ENCODE measurements at places on chromosomes 16 and 17. TPM values are rescaled to one million over a fixed set of nuclear protein-coding genes. Genes with fewer than 3 reads are reported as not detected.

The NPTX1 gene
- 0.84 TPM for total RNA-seq

The INCA1 gene
- total RNA-seq = 3.2 TPM

The TBC1D26 gene
- total RNA-seq = not detected

The TBC1D3H gene
- not detected for total RNA-seq

The GPRC5B gene
- 102 TPM for total RNA-seq

The KREMEN2 gene
- total RNA-seq = not detected

Data from psoas muscle (tissue), 8 donors.